ENCODE measurements at places on chromosomes 7 and 10.

- DNase-seq = no peak
Measured at GRCh38 chr10:22372917-22373316, 27.6 kb downstream of the SPAG6 start.

DNA sequence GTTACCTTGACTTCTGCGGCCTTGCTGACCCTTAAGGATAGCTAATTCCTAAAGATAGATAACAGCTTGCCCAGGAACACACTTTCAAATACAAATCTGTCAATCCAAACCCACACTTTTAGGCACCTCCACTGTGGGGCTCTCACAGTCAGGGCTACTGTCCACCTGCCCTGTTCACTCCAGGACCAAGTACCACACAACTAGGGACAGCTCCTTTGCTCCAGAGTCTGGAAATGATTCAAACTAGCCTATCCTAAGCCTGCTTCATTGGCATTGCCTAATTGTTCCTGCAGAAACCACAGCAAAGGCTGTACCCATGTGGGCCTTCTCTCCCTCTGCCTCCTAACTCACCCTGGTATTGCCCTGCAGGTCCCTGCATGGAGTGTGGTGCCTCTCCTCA, 538.9 kb upstream of the IGFBP3 start:
- DNase-seq = no peak

- no peak for DNase-seq
Measured at GRCh38 chr10:59578741-59579140, 130.9 kb downstream of the SLC16A9 start.

DNA sequence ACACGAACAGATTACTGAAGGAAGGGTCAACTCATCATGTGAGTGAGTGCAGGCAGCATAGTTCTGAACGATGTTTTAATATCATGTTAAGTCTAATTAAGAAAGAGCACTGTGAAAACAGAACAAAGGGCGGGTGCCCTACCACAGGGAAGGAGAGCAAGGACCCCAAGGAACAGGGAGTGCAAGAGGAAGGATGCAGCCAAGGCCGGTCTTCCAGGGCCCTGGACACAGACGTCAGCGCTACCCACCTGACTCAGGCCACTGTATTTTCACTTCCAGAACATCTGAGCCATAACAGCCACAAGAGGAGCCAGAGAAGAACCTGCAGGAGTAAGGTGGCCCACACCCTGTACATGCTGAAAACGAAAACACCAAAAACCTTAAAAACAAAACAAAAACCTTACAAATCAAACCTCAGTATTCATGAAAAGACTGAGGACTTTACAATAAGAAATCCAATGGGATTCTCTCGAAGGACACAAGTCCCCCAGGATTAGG, 506.1 kb upstream of the AKR1E2 start:
- no peak for DNase-seq

All from NCI-H1930 (cell line).